Stimulated activated CD8-positive, alpha-beta memory T cell treated with anti-CD3 and anti-CD28 coated beads, Interleukin-15, amount 100 ng/mL, for 4 hours (primary cell): ENCODE measurements at places on chromosomes 7 and 10.

GRCh38 chr10:35572583-35572982 is 32.6 kb upstream of the GJD4 start:
- DNase-seq = no peak

- DNase-seq = no peak
Measured at GRCh38 chr7:142438923-142439515, 181.2 kb upstream of the PRSS58 start.

DNA sequence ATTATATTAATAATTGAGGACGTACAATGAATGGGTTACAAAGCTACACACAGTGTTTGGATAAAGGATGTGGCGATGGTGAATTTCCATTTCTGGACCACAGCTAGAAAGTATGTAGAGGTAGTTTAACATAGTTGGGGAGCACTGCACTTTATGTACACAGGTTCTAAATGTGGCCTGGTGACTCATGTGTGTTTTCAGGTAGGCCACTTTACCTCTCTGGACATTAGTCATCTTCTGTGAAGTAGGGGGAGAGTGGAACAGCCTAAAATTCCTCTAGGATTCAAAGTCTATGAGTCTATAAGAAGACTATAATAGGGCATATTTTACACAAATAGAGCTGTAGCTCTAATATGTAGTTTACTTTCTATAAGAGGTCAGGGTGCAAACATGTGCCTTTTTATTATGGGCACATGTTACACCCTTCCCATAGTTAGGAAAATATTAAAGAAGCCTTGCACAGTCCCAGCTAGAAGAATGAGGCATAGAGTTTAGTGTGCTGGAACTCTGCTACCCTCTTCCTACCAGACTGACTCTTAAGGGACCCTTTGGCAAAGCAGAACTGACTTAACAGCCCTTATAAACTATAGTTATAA is 594.9 kb downstream of the LRMDA start:
- no peak for DNase-seq

DNA sequence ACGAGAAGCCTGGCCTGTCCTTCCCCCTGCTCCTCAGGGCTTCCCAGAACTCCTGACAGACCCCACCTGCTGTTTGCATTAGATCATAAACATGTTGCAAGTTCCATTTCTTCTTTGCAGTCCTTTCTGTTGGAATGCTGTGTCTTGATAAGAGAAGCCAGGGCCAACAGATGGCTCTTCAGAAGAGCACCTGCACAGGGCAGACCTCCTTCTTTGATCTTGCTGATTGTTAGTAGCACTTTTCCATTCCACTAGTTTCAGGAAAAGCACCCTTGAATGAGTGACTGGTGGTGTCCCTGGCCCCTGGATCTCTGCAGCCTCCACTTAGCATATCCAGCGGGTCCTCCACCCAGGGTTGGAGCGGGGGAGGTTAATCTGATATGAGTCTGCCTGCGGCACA is 243.2 kb downstream of the GFRA1 start:
- DNase-seq = no peak

- no peak for DNase-seq
Measured at GRCh38 chr7:3710122-3710521, 409.1 kb downstream of the SDK1 start.

DNA sequence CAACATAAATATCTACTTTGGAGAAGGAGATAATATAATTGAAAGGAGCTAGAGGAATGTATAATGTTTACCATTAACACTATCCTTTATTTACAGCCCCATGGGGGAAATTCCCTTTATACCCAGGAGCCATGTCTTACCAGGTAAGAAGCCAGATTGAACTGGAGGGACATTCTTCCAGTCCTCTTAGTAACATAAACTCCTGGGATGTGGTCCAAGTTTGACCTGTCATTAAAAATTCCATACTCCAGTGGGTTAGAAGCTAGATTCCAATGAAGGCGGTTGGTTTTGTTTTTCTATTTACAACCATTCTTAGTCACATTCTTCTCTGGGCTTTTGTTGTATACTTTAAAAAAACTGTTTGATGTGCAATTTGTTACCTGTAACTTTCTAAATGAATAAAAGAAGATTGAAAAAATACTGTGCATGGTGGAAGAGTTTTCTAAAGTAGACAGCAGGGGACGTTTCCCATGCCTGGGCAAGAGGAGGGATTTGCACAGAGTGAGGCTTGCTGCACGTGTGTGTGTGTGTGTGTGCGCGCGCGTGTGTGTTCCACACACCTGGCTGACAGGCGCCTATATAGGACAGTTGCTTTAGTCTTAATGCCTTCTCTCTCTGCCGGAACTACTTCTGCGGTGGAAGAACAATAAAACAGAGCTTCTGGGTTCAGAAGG is 2.0 kb downstream of the PLCE1 start:
- no peak for DNase-seq

GRCh38 chr10:77638321-77639101 is 903 bp upstream of the KCNMA1 start:
- no peak for DNase-seq

DNA sequence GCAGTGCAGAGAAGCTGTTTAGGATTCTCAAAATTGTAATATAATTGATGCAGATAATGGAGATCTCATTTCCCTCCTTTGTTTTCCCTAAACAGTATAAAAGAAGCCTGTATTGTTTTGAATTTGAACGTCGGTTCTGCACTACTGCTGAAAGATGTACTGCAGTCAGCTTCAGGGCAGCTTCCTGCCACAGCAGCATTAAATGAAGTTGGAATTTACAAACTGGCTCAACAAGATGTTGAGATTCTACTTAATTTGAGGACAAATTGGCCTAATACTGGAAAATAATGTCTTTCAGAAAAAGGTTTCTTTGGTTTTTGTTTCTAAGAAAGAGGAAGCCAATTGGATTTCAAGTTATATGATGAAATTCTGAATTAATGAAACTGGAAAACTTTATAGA is 14.3 kb downstream of the EFCAB10 start:
- DNase-seq = no peak

- no peak for DNase-seq
Measured at GRCh38 chr7:128350708-128351295, 7.1 kb upstream of the RBM28 start.

- no peak for DNase-seq
Measured at GRCh38 chr7:25897261-25897782, 254.7 kb upstream of the NFE2L3 start.

DNA sequence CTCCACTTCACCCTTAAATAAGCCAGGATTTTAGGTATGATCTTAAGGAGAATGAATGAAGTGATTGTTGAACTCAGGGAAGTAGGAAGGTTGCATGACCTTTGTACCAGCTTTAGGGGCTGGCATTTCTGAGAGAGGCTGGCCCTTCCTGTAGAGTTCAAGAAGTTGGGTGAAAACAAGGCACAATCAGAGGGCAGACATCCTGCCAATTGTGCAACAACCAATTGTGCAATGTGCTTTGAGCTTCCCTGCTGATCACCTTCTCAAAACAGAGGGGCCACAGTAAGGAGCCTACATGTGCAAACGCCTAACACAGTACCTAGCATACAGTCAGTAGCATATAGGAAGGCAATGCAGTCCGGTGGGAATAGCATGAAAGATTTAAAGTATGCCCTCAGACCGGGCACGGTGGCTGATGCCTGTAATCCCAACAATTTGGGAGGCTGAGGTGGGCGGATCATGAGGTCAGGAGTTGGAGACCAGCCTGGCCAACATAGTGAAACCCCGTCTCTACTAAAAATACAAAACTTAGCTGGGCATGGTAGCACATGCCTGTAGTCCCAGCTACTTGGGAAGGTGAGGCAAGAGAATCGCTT is 5.4 kb downstream of the CPVL start:
- DNase-seq = no peak

DNA sequence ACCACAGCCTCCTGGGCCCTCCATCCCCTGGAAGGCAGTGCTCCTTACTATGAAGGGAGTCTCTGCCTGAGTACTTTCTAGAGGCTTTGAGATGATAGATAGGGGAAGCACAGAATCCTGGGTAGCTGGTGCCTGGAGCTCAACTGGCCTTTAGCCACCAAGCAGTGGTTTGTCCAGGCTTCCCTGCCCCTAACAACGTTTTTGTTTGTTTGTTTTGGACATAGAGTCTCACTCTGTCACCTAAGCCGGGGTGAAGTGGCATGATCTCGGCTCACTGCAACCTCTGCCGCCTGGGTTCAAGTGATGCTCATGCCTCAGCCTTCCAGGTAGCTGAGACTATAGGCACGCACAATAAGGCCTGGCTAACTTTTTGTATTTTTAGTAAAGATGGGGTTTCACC is 289.4 kb downstream of the PLXNA4 start:
- DNase-seq = no peak
